ENCODE measurements at places on chromosomes 11 and 22.

- no peak for DNase-seq
These were observed 9.8 kb downstream of the DERL3 start for GRCh38 chr22:23828800-23829680.

- DNase-seq = no peak
These were observed 41.2 kb downstream of the IGLL5 start for GRCh38 chr22:22928666-22929380.

DNA sequence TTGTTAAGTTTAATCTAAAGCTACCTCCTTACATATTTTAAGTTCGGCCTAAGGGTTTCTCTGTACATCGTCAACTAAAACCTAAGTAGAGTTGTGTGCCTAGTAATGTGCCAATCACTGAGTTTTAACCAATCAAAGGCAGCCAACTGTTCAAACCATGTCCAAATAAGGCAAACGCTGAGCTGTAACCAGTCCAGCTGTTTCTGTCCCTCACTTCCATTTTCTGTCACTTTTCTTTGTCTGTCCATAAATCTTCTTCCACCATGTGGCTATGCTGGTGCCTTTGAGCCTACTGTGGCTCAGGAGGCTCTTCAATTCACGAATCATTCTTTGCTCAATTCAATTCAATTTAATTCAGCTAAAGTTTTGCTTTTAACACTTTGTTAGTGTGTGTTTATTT lies 13.9 kb upstream of the ATXN10 start:
- DNase-seq = no peak

DNA sequence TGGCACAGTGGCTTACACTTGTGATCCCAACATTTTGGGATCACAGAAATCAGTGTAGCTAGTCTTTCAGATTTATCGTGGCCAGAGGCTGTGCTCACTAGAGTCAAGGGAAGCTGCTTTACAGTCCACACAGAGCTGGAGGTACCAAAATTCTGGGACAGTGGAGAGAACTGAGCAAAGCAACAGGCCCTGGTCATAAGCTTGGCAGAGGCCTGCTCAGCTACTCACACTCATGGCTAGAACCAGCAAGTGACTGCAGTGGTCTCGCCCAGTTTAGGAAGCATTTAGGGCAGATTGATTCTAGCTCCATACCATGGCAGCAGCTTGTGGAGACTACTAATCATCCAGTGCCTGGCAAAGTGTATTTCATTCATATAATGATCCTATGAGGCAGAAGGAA lies 8.8 kb downstream of the TMEM216 start:
- DNase-seq = no peak

DNA sequence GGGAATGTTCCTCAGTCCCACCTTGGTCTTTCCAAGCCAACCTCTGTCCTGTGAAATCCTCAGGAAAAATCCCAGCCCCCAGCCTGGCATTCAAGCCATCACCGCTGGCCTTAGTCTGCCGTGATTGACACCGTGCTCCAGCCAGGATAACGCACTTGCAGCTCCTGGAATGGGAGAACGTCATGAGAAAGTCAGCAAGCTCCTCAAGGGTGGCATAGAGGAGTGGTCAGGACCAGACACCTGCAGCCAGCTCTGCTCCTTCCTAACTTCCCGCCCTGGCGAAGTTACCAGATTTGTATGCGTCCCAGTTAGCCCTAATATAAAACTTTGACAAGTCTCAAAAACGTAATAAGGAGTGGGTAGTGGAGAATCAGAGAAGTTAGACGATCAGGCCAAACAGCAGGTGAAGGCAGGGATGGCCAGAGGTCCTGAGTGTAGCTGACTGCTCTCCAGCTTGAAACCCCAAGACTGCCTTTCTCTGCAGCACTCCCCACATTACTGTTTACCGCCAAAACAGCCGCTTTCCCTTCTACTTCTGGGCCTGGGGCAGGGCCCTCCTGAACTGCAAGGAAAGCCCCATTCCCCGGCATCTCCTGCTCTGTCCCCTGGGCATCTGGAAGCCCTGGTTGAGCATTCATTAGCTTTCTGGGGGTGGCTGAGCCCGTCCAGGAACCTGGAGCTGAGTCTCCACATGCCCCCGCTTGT lies 1.3 kb upstream of the DKK3 start:
- DNase-seq = no peak

DNA sequence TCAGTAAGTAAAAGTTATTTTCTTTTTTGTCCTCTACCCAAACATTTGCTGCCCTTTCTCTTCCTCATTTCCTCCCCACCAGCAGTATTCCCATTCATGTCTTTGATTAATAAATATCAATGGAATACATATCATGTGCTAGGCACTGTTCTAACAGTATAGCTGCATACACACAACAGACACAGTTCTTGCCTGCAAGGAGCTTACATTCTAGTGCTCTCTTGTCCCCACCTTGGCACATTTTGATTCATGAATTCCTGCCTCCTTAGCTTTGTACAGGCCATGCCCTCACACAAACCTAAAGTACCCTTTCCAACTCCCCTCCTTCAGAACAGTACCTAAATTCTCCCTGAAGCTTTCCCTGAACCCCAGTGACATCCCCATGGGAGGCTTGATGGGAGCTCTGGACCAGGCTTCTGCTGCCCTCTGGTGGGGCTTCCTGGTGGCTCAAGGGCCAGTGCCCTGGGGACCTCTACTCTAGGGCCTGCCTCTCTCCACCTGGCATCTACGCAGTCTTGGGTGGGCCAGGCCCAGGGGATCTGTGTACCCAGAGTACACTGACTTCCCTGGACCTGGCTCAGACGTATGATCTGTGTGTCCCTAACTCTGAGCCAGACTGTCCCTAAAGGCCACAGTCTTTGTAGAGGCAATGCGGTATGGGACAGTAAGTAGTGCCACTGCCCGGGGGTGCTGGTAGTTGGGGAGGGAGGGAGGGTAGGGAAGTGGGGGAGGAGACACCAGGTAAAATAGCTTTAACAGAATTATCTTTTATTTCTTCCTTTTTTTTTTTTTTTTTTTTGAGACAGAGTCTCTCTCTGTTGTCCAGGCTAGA lies 14.1 kb downstream of the RPS13 start:
- DNase-seq = peak; percentile 13

DNA sequence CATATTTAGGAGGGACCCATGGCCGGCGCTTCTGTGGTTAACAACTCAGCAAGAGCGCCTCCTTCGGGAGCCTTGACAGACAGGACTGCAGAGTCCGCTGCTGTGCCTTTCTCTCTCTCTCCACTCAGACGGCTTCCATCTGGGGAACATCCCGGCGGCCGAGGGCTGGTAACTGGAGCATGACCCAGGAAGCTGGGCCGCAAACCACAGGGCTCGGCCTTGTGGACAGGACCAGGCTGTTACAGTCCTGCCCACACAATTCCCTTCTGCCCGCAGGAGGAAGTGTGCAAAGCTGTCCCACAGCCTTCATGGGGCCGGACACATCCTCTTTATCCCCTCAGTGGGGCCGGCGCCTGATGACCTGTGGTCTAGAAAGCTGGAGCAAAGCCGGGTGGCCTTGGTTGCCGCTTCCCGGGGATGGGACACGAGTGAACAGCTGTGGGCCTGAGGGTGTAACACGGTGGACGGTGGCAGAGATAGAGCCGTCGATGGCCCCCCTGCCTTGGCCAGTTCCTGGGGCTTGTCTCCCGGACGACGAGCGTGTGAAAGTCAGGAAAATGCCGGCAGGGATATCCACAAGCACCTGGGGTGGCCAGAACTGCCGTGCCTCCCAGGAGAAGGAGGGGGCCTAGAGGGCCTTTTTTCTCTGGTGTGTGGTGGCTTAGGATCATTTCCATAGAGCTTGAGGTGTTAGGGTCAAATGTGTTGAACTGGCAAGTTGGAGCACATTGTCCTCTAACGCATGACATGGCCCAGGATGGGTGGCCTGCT lies 50.1 kb downstream of the FBLN1 start:
- DNase-seq = no peak

DNA sequence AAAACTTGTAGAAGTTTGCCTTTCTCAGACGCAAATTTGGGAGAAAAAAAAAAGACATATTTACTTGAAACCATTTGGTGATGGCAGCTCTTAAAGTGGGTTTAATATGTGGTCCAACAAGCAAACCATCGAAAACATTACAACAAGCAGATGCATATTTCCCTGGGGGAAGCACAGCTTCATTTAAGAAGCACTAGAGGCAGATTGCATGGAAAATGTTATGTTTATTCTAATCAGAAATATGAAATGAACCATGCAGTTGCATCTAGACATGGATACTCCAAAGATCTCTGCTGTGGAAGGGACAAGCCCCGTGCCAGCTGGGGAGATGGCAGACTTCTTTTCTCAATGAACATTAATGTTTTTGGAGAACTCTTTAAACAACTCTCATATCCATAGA lies 57.4 kb upstream of the PARVA start:
- DNase-seq = no peak

- no peak for DNase-seq
These were observed 5.3 kb upstream of the CARD18 start for GRCh38 chr11:105144887-105145286.

GRCh38 chr11:36500315-36500721 lies 9.8 kb downstream of the TRAF6 start:
- DNase-seq = no peak

- DNase-seq = no peak
These were observed 14.8 kb upstream of the MRGPRF start for GRCh38 chr11:69027704-69028372.

GRCh38 chr22:21951931-21952465 lies 650 bp downstream of the PPM1F start:
- no peak for DNase-seq

DNA sequence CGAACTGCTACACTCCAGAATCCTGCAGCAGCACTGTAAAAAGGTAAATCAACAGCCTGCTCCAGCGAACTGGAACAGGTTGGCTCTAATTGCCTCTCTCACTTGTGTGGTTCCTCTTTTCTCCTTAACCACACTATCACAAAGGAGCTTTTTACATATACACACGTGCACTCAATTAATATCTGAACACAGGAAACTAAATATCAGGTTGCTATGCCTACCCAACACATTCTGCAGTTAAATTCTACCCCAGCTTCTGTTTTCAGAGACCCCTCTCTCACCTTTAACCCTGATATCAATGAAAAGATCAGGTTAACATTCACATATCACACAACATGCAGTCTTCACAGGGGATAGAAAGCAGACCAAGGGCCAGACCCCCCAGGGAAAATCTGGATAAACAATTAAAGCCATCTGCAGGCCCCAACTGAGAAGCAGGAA lies 11.0 kb downstream of the RBFOX2 start:
- DNase-seq = no peak

DNA sequence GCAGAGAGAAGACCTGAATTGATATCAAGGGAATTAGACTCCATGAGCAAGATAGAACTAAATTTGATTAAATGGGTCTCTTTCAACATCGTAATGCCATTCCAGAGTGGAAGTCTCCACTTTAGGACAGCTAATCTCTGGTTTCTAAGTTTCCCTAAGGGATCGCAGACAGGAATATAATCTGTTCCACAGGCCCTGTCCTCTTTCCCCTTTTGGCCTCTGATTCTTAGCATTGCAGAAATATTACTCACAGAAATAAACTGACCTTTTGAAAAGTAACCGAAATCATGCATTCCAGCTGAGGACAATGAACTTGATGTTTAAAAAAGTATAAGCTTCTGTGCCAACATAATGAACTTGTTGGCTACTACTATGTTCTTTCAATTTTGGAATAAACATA lies 227.8 kb downstream of the ETS1 start:
- no peak for DNase-seq

GRCh38 chr11:73003088-73003487 lies 139.0 kb downstream of the FCHSD2 start:
- no peak for DNase-seq

DNA sequence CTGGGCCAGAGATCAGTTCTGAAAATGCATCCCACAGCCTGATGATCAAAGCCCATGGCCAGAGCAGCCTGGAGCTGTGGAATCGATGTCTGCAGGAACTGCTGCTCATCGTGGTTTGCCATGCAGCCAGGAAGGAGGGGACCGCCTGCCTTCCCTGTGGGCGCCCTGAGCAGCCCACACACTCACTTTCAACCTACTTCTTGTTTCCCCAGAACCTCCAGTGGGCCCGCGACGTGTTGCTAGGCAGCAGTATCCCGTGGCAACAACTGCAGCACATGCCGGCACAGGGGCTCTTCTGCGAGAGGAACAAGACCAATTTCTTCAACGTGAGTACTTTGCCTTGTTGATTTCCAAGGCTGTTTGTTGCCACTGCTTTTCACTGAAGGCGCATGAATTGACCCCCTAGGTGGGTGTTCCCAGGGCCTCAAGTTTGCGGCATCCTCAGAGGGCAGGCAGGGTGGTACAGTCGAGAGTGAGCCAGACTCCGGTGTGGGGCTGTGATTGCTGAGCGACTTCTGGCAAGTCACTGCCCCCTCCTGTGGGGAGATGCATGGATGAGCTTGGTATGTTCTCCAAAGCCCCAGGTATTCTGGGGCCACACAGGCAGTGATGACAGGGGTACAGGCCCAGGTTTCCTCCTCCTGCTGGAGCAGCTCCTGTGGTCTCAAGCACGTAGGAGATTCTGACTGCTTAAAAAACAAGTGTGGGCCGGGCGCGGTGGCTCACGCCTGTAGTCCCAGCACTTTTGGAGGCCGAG lies 47.0 kb upstream of the SUSD2 start:
- DNase-seq = peak; percentile 81

DNA sequence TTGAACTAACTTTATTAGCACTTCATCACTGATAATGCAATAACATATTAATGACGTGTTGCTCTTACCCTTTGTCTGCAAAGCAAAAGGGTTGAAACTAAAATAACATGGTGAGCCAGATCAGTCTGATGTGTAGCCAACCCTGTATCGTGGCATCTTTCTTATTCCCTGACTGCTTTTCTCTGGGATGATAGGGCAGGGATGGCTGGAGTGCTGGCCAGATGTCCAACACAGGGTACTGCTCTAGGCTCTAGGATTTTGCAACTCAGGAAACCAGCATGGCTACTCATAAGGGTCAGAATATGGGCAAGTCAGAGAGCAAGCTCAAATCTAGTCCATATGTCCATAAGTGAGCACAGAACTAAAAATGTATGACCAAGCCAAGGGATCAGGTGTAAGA lies 129.1 kb downstream of the SLC17A6 start:
- no peak for DNase-seq

- DNase-seq = no peak
These were observed 15.8 kb downstream of the SHANK3 start for GRCh38 chr22:50688448-50688847.

GRCh38 chr11:122159173-122159721 lies 43.2 kb upstream of the BLID start:
- DNase-seq = no peak

DNA sequence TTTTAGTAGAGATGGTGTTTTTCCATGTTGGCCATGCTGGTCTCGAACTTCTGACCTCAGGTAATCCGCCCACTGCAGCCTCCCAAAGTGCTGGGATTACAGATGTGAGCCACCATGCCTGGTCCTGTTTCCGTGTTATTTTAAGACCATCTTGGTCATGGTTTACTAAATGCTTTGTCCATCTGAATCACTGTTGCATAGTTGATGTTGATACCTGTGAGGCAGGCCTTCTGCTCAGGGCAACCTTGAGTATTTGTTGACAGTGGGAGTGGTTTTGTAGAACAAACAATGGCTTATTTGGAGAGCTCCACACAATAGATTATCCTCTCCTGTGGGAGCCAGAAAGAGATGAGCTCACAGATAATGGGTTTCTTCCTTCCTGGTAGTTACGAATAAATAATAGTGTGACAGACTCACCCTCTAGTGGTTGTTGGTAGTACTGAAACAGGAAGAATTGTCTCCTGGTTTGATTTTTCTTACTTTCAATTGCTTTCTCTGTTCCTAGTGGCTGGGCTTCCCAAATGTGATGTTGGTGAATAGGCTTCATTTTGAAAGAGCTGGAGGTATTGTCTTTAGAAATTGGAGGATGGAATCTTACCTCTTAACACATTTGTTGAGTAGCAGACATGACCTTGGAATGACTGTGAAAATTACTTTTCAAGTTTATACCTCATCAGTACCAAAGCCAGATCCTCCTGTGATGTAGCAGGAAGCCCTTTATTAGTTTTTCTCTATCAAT lies 39.0 kb downstream of the CTNND1 start:
- no peak for DNase-seq

GRCh38 chr11:19253153-19253745 lies 12.5 kb upstream of the E2F8 start:
- DNase-seq = no peak
